ENCODE measurements at places on chromosomes 11 and 22. TPM values are rescaled to one million over a fixed set of nuclear protein-coding genes. Genes with fewer than 3 reads are reported as not detected.

The APBB1 gene
- 41.8 TPM for total RNA-seq

DNA sequence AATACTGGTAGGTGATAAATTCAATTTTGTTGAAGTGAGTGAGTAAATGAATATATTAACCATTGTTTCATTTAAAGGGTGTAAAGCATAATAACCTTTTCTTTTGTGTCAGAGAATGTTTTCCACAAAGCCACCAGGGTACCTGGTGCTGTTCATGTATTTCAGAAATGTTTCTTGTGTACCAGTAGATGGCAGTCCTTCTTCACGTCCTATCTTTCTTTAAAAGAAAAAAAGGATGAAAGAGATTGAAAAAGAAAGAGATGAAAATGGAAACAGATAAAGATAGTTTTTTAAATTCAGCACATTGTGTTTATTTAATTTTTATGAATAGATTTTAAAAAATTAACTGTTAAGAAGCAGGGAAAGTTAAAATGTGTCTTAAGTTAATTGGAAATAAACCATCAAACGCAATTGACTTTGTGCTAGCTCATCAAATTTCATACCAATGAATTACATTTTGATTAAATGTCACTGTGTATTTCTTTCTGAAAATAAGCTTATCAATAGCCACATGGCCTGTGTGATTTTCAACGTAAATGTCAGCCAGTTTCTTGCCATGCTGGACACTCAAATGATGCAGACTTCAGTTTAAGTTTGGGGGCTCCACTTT is 65.5 kb upstream of the CHORDC1 start:
- peak; percentile 16 for DNase-seq

GRCh38 chr11:116053548-116053919 is 549.3 kb upstream of the CADM1 start:
- no peak for DNase-seq

DNA sequence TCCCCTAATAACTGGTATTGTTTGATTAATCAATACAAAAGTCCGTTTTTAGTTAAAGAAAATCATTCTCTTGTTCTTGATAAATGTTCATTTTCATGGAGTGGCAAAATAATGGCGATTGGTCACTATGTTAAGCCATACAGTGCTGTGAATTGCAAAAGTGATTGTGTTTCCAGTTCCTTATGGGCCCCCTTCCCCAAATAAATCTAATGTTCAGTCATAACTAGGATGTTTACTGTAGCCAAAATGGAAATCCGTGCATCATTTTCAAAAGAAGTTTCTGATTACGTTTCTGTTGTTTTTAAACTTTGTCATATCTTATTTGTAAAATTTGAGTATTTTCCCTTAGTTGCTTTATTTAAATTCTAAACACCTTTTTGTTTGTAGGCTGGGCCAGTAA is 845 bp downstream of the RBM7 start:
- DNase-seq = peak; percentile 33

DNA sequence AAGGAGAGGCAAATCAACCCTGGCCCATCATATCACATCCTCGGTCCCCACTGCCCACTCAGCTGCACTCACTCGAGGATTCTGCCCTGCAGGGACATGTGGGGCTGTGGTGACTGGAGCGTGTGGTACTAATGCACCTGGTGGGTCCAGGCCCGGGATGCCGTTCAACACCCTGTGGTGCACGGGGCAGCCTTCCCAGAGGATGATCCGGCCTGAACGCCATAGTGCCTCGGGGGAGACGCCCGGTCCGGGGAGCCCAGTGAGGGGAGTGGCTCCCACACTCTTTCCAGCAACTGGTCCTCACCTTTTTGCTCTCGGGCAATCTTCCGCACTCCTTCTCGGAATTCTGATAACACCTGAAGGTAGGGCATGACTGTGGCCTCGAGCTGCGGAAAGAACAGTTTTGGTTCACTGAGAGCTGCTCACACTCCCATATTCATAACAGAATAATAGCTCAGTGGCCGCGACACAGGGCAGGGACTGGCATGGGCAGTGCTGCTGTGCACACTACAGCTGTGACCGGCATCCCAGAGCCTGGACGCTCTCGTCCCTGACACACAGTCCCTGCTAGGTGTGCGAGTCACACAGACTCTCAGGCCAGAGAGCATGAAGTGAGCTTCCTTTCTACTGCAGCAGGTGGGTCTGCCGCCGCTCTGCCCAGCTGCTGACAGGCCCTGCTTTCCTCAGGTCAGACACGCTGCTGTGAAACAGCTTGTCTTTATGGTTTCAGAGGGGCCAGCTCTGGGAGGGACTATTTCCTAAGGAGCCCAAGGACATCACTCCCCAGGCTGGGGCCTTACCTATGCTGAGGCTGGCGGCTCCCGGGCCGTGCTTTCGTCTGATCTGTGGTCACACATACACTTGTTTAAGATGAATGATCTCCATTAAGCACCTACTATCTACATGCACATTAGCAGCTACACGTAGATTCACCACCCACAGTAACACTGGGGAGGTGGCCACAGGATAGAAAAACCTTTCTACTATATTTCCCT is 20.1 kb upstream of the NAP1L4 start:
- DNase-seq = no peak

The OR5L1 gene
- not detected for total RNA-seq

- peak; percentile 22 for DNase-seq
These were observed 137.3 kb upstream of the RASSF10 start for GRCh38 chr11:12871788-12872321.

DNA sequence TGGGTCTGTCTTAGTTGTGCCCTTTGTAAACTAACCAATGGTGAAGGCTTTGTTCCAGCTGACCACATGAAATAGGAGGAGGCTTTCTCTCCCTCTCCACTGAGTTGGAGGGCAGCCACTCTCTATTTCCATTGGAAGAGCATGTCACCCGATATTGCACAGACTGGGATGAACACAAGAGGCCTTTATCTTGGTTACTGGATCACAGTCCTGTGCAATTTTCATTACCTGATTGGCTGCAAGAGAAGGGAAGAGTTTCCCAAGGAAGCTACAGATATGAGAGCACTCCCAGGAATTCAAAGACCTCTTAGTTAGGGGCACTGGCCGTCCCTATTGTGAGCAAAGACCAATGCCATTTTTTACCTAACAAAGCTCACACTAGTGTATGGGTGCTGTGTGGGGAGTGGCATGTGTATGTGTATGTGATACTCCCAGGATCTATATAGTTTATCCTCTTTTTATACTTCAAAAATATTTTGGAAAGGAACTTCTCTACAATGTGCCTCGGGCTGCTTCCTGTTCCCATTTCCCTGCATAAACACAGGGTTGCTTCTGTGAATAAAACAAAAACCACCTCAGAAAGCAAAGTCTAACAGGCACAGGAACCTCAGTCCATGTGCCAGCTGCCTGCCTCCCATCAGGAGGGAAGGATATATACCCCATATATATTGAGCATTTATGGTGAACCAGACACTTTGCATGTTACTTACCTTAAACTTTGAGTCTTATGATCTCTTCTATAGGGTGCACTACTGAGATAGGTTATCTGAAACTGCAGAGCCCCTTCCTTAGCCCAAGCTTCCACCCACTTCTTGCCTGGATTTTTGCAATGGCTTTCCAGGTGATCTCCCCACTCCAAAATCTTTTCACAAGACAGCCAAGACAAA is 126.5 kb downstream of the RASSF10 start:
- peak; percentile 84 for DNase-seq

DNA sequence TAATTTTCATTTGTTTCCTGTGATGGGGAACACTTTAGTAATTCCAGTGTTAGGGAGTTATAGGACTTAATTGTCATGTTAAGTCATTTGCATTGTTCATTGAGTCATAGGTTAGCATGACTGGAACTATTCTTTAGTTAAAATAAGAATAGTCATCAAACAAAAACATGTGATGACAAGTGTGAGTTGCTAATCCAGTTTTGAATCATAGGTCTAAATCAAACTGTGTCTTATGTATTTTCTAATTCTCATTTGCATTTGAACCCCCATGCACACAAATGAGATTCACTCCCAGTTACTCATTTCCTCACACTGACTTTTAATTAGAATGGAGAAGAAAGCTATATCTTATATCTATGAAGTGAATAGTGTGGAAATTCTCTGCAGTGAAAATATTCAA is 405.6 kb downstream of the LRRC4C start:
- DNase-seq = no peak

DNA sequence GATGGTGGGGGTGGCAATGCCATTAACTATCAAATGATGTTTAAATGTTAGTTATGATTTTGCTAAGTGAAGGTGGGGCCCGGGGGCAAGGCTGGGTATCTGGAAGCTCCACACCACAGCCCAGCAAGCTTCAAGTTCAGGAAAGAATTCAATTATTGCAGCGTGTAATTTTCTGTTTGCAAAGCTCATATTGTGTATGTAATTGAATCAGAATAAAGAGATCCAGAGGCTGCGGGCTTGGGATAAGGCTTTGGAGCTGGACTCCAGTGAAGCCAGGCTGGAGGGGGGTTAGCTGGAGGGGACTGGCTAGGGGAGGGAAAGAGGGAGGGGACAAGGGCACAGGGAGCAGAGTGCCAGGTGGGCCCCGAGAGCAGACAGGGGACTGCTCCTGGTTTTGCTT is 557.1 kb upstream of the CADM1 start:
- DNase-seq = no peak

GRCh38 chr11:61846362-61847020 is 18.4 kb downstream of the FADS2 start:
- no peak for DNase-seq

The ANKRD49 gene
- 13.7 TPM for total RNA-seq

DNA sequence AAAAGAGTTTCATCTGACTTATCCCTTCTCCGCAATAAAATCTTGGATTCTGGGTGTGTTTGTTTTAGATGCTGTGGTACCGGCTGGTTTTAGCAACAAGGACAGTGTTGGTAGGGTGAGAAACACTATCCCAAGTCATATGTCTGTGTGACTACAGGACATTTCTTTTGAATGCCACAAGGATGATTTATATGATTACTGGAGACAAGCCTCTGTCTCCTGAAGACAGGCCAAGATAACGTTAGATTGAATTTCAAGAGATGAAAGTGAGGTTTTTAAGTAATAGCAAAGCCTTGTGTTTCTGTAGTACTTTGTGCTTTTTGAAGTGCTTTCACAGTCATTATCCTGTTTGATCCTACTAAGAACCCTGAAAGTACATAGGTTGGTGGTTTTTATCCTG is 101.6 kb downstream of the COMMD9 start:
- no peak for DNase-seq

- DNase-seq = no peak
These were observed 256.0 kb downstream of the ETS1 start for GRCh38 chr11:128331317-128331716.

The OR51B4 gene
- not detected for total RNA-seq

The RAG2 gene
- total RNA-seq = not detected

DNA sequence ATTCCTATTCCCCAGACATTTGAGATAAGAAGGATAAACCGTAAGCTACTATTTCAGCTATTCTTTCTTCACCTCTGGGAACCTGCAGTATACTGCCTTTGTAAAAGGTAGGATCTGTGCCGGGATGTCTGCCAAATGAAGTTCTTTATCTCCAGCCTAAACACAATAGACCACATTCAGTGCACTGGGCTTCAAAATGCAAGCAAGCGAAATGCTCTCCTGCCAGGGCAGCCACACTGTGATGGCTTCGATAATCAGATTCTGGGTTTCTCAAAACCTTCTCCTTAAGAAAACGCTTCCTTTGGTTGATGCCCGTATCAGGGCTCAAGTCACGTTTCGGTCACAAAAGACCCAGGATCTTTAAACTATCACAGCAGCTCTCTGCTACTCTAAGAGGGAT is 299.5 kb upstream of the B3GAT1 start:
- DNase-seq = no peak

- no peak for DNase-seq
These were observed 27.5 kb downstream of the CADM1 start for GRCh38 chr11:115476463-115477286.

GRCh38 chr22:46111645-46112306 is 38.5 kb upstream of the PPARA start:
- no peak for DNase-seq

The CASP4 gene
- total RNA-seq = 158 TPM

- no peak for DNase-seq
These were observed 592 bp downstream of the RHOD start for GRCh38 chr11:67057205-67057672.

- peak; percentile 11 for DNase-seq
These were observed 534 bp downstream of the RBFOX2 start for GRCh38 chr22:36027935-36028645.

The APOL4 gene
- total RNA-seq = 2.0 TPM

DNA sequence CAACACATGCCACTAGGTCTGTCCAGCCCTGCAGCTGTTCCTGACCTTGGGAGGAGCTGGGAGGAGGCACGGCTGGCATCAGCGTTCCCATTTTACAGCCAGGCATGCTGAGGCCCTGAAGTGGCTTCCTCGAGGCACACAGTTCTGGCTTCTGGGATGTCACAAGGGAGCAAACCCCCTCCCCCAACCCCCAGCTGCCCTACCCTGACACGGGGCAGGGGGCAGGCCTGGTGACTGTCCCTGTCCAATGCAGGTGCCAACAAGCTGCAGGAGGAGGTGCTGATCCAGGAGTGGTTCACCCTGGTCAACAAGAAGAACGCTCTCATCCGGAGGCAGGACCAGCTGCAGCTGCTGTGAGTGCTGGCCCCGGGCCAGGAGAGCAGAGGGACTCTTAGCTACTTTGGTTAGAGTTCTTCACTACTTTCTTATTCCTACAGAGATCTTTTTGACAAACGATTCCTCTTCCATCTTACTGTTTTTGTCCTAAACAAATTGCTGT is 5.3 kb downstream of the KCNK7 start:
- no peak for DNase-seq

- no peak for DNase-seq
These were observed 1829.1 kb downstream of the LRRC4C start for GRCh38 chr11:39630365-39630764.

GRCh38 chr22:45814198-45814597 is 142.6 kb downstream of the ATXN10 start:
- DNase-seq = no peak

GRCh38 chr11:69966910-69967483 is 111.1 kb upstream of the ANO1 start:
- DNase-seq = no peak

DNA sequence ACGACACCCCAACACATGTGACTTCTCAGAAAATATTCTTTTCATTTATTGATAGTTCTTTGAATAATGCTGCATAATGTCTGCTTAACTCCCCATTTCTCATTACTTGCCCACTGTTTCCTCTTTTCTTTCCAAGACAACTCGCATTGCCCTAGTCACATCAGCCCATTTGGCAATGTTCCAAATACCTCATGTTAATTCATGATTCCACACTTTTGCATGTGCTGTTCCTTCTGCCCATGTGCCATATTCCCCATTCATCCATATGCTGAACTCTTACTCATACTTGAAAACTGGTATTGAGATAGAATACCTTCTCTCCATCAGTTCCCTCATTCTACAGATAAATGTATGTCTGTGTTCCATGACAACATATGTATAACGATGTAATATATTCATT is 993.7 kb downstream of the OPCML start:
- DNase-seq = no peak

The MRGPRX3 gene
- total RNA-seq = not detected

The CD3D gene
- not detected for total RNA-seq

DNA sequence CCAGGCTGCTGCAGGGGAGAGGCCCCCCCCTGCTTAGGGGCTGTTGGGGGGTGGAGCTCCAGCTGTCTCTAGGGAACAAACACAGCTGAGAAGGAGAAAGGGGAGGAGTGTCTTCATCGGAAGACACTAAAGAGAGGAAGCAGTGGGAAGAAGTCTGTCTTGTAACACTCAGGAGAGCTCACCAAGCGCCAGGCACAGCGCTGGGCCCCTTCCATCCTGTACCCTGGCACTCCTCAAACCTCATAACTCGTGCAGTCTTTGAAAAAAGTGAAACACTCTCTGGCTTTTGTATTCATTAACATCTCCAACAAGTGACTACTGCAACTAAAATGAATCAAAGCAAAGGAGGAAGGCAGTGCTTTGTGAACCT is 67.4 kb upstream of the PRDM11 start:
- DNase-seq = no peak

Data from fibroblast of the aortic adventitia (primary cell).